ENCODE measurements at places on chromosomes 1 and 21. TPM values are rescaled to one million over a fixed set of nuclear protein-coding genes. Genes with fewer than 3 reads are reported as not detected.
A peak's percentile ranks its signal among the peaks of the same experiment; 100 is the strongest.

DNA sequence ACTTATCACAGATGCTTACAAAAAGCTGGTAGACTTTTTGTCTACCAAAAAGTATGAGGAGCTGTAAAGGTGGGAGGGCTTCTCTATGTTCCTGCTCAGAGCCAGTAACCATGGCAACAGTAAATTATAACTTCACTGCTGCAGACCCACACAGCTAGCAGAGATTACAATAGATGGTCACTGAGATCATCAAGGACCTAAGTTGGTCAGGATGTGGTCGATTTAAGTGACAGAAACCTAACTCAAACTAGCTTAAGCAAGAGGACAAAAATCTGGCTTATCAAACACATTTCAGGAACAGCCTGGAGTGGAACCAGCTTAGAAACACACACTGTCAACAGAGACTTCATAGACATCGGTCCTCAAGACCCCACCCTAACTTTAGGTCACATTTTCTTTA lies 113.4 kb upstream of the ATP1A1 start:
- DNase-seq, result no peak

GRCh38 chr21:34765619-34766018 lies 96.8 kb downstream of the CLIC6 start:
- DNase-seq, result no peak

GRCh38 chr1:40039245-40039756 lies 1.2 kb upstream of the CAP1 start:
- DNase-seq, result peak; percentile 40

DNA sequence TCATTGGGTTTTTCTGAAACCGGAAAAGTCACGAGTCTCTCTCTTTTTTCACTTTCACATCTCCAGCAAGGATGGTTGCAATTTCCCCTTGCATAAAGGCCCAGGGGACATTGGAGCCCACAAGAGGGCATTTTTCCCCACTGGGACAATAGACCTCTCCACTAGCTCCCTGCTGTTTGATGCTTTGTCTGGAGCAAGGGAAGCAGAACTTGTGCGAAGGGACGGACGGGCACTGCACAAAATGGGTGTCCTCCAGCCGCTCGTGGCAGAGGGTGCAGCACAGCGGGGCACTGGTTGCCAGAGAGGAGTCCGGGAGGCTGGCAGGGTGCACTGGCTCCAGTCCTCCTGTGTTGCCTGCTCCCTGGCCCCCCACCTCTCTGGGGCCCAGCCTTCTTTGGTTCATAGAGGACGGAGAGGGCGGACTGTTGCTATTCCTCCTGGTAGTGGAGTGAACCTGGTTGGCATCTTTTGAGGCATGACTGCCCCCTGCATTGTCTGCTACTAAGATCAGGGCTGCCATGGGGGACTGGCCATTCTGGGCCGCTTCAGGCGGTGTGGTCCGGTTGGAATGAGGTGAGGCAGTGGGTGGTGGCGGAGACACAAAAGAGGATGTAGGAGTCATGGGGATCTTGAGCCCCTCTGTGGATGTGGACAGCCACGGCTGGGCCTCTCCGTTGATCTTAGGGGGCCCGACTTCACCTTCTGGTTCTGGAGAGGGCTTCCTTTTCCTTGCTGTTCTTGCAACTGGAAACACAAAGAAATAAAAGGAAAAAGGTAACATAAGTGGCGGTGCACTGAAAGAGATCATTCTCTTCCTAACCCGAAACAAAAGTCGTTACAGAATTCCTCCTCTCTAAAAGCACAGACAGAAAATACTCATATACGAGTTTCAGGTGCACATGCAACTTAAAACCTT lies 2.6 kb downstream of the IRF2BP2 start:
- no peak for DNase-seq

DNA sequence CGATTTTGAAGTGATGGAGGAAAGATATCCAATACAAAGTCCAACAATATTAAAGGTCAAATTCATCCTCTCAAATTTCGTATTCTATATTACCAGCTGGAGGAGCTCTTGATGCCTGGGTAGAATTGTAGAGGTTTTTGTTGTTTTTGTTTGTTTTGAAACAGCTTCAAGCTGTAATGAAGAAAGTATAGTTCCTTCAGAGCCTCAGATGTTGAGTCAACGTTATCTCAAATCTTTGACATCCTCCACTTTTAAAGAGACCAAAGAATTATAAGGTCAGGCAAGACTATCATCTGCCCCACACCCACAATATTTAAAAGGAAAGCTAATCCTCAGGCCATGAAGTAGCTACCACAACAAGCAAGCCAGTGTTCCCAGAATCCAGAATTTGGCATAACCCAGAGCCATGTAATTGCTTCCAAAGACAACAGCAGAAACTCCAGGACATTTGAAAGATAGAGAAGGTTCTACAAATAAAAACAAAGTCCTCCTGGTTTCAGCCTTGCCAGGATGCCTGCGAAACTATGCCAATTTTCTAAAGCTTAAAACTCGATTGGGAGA lies 24.9 kb downstream of the VAV3 start:
- no peak for DNase-seq

- peak; percentile 88 for DNase-seq
These were observed 86.4 kb downstream of the RPE65 start for GRCh38 chr1:68363339-68363738.

DNA sequence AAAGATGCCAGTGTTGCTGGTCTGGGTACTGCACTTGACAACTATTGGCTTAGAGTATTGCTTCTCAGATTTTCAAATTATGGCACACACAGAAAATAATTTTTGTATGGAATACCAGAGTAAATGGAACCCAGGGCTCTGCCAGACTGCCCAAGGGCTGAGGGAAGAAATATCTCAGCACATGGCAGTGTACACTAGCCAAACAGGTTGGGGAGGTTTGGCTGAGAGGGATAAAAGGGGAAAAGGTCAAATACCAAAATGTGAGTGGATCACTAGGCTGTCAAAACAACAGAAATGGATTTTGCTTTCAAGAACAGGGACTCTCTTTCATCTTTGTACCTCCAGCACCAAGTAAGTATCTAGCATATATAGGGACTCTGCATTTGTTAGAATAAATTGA lies 3.0 kb upstream of the RGS8 start:
- DNase-seq, result peak; percentile 41

DNA sequence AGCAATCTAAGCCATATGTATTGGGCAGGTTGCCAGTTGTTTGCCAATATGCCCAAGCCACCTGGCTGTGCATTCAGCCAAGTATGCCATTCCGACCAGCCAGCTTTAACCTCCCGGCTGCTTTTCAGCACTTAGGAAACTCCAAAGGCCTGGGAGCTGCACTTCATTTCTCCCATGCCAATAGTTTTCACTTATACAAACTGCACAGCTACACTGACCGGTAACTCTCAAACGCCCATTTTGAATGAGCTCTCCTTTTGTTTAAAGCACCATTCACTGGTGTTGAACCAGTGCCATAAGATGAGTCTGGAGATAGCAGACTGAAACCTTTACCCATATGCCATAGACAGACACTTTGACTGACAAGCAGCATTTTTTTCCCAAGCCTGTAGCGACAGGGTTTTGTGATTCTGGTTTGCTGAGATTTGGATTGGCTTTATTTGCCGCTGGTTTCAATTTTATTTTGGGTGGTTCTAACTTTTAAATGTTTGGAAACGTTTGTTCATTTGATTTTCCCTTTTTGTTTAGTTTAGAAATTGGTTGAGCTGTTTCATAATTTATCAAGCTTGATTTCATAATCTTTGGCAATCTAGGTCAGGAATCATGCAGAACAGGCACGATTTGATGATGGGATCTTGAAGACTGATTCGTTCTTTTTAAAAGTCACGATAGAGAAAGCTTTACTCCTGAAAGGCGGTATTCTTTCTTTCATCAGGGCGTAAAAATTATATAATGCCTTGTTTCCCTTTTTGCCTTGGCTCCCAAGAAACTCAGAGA lies 144.6 kb downstream of the NFIA start:
- peak; percentile 39 for DNase-seq

GRCh38 chr1:235953801-235954200 lies 87.1 kb upstream of the LYST start:
- peak; percentile 55 for DNase-seq

GRCh38 chr1:205950826-205951549 lies 7.7 kb upstream of the SLC26A9 start:
- peak; percentile 60 for DNase-seq

DNA sequence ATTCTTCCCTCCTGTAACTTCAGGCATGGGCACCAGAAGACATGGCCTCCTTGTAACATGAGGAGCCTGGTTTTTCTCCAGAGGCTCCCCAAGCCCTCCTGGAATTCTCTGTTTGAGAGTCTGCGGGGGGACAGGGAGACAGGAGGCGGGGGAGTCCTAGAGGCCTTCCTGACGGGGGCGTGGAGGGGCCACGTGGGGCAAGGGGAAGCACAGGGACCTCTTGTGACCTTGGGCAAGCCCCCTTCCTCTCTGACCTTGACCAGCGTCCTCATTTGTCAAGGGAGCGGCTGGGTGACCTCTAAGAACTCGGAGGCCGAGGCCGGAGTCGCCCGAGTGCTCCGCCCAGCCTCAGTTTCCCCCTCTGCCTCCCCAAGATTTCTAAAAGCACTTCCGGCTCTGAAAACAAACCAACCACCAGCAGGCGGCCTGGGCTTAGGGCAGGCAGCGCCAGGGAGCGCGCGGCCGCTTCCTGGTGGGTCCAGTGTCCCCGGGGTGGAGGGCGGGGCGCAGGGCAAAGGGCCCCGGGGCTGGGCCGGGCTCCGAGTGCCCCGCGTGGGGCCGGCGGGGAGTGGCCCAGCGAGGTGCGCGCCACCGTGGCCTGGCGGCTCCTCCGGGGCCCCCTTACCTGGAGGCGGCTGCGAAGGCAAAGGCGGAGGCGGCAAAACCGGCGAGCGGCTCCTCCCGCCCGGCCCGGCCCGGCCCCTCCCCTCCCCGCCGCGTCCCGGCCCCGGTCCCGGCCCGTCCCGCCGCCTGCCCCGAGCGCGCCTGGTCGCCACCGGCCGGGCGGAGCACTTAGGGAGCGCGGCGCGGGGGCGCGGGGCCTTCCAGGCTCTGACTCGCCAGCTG lies at the start of gene TMCO4:
Gene TMCO4 (minus strand): TSS at position 687 of the 846 bp plus-strand sequence. CDS start 19,158 bp downstream, outside the sequence.
- peak; percentile 14 for DNase-seq

GRCh38 chr1:6338695-6339094 lies 54.9 kb downstream of the ACOT7 start:
- no peak for DNase-seq

DNA sequence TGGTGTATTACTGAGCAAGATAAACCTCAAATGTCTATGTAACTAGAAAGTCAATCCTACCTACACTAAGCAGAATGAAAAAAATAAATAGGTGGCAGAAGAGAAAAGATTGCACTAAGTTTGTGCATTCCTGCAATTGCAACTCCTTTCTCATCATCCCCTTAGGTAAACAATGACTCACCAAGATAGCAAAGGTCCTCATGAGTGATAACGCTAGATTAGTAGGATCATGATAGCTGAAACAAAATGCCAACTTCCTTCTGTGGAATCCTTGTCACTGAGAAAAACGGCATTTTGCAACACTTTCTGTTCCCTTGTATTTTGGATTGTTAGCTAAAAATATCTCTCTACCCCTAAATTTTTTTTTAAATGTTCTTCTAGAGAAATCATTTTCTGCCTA lies 20.0 kb upstream of the FCER1A start:
- peak; percentile 71 for DNase-seq

DNA sequence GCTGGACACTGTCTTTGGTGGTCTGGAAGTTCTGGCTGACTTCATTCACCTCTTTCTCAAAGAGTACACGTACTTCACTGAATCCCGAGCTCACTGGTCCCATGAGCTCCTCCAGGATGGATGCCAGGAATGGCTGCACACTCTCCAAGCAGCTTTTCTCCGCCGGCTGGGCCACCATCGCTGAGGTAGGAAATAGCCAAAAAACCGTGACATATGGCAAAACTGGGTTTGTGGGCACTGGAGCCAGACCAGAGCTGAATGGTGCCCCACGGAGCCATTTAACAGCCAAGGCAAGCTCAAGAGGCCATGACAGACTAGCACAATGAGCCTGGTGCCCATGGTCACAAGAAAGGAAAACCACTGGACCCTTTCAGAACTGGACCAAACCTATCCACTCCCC lies 64.0 kb upstream of the EDEM3 start:
- no peak for DNase-seq

DNA sequence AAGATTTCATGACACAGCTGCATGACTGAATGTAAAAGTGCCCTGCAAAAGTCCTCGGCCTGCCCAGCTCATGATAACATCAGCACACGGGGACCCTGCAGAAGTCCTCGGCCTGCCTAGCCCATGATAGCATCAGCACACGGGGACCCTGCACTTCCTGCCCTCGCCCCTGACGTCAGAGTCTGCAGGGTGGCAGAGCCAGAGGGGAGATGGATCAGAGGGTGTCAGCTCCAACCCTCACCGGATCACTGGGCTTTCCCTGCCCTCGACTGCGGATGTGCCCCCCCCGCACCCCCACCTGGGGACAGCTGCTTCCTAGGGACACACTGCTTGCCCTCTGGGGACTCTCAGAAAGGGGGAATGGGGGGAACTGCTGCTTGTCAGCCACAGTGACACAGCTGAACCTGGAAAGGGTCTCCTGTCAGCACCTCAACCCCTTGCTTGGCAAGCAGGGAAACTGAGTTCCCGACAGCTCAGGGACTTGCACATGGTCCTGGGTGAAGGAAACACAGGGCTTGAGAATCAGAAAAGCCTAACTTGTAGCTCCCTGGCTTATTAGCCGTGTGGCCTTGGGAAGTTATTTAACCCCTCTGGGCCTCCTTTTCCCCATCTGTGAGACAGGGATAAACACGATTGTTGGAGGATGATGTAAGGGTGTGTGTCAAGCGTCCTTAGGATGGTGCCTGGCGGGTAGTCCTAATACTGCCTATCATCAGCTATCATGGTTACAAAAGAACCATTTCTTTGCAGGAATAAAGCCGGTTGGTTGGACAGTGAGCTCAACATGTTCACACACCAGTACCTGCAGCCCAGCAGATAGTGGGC lies 8.3 kb upstream of the MIIP start:
- no peak for DNase-seq

GUCA2B gene
- total RNA-seq, result not detected

GNG5 gene
- total RNA-seq, result 14.5 TPM

DNM3 gene
- total RNA-seq, result 0.64 TPM

NBPF8 gene
- total RNA-seq, result 7.0 TPM

SERTAD4 gene
- total RNA-seq, result 0.26 TPM

EPHA2 gene
- 117 TPM for total RNA-seq
